AG08396 (cell line): ENCODE measurements at places on chromosomes 6 and 20.

GRCh38 chr6:90369024-90369519 is 72.4 kb upstream of the BACH2 start:
- peak; percentile 84 for DNase-seq

GRCh38 chr6:2634139-2634964 is 116.4 kb downstream of the MYLK4 start:
- DNase-seq = peak; percentile 90

- no peak for DNase-seq
These were observed 50.6 kb downstream of the FKBP1C start for GRCh38 chr6:63261820-63262219.

DNA sequence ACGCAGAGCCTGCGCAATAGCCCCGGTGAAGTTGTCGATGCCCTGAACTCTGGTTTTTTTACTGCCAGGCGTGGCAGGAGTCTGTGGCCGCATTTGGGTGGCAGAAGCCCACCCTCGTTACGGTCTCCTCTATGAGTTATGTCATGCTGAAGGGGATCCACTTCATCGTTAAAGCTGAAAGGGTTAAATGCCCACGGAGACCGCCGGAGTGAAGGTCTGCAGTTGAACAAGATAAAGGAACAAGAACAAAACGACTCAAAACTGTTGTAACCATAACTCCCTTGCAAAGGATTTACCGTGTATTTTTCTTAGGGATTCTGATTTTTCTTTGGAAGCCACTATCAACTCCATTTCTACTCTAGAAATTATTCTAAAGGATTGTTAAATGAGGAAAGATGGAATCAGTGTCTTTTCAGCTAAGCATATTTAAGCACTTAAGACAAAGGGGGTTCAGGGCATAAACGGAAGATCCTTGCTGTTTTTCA is 501 bp upstream of the ELOVL5 start:
- DNase-seq = no peak

GRCh38 chr6:45685076-45685475 is 307.3 kb upstream of the SUPT3H start:
- DNase-seq = no peak

GRCh38 chr20:46269372-46269771 is 38.9 kb downstream of the CDH22 start:
- DNase-seq = no peak

GRCh38 chr6:144156338-144156737 is 6.0 kb downstream of the STX11 start:
- DNase-seq = no peak

DNA sequence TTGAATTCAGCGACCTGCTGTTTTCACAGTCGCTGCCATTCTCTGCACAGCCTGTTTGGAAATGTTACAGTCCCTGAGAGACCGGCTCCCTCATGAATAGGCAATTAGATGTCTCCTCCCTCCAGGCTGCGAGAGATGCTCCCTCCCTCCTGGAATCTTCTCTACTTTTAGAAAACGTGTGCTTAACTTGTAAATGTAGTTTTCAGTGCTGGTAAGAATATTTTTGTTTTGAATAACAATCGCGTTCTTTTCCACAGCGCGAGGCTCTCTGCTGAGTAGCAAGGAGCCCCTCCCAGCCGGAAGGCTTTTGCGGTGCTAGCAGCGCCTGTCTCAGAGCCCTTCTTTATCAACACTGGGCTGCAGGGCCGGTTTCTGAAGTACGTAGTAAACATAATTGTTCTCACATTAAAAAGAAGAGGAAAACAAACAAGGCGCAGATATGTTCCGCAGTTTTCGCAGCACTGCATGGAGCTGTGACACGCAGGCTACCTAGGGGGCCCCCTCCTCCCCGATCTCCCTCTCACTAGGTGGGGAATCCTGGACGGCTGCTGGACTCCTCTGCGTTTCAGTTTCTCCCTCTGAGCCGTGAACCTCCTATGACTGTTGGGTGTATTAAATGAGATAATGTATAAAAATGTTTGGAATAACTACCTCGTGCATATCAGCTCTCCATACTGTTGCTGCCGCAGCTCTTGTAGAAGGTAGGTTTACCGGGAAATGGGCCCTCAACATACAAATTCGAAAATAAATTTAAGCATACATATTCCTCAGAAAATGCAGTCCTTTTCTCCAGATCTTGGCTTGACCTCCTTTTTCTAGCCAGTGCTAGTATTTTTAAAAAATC is 79.0 kb upstream of the SPACA1 start:
- DNase-seq = no peak

DNA sequence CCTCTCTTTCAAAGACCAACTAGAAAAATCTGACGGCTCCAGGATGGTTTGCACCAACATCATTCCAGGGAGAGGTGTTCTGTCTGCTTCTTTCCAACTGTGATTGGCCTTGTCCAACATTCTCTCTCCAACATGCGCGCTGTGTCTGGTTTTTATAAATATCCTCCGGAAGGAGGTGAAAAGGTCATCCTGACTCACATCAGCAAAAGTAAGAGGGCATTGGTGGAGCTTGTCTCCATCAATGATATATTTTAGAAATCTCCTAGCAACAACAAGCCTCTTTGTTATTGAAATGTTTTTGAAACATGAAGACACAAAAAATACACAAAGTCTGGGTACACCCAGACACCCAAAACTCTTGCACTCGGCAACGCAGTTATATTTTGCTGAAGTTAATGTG is 475.3 kb upstream of the JARID2 start:
- DNase-seq = peak; percentile 62

DNA sequence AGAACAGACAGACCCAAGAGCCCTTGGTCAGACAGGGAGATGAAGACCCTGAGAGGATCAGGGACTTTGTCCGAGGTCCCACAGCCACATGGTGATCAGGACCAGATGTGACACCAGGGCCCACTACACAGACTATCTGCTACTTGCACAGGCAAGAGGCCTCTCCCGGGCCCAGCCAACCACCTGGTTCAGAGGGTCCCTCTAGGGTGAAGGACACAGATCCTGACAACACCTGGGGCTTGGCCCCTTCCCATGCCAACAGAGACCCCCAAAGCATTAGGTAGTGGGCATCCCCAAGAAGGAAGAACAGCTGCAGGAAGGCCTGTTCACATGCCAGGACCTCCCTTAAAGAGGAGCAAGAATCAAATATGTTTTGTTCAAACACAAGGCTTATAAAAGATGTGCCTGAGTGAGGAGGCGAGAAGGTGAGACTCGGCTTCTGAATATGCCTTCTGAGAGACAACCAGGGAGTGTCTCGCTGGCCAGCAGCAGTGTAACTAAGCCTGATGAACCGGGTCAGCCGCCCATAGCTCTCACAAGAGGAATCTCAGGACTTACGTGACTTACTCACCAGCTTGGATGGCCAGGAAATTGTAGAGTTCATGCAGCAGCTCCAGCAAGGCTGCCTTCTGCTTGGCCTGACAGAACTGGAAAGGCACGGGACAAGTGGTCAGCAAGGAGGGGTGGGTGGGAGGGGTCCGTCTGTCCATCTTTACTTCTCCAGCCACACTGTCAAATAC is 5.0 kb downstream of the LEMD2 start:
- DNase-seq = no peak

DNA sequence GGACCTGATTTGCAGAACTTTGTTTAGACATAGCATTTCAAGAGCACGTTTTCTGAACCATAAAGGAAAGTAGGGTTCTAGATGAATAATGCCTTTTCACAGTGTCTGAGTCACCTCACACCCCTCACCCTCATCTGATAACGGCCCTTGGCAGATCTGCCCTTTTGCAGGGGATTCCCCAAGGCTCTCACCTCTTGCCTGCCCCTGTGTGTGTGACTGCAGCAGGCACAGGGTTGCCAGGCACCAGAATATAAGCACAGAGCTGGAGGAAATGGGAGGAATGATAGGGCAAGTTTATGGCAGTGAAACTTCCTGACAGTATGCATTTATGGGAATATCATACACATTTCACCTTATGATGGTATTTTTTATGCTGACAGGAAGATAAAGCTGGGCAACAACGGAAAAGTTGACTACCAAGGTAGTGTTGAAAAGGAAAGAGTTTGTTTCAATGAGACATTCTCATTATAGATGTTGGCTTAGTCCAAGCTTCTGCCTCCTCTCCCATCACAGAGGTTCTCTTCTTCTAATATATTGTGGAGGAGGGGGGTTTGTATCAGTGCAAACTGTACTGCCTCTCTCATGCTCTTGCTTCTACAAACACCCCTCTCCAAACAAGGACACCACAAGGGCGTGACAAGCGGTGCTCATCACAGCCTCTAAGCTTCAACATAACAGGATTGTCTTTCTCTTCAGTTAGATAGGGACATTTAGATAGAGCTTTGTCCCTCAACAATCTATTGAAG is 101.5 kb upstream of the BACH2 start:
- no peak for DNase-seq

DNA sequence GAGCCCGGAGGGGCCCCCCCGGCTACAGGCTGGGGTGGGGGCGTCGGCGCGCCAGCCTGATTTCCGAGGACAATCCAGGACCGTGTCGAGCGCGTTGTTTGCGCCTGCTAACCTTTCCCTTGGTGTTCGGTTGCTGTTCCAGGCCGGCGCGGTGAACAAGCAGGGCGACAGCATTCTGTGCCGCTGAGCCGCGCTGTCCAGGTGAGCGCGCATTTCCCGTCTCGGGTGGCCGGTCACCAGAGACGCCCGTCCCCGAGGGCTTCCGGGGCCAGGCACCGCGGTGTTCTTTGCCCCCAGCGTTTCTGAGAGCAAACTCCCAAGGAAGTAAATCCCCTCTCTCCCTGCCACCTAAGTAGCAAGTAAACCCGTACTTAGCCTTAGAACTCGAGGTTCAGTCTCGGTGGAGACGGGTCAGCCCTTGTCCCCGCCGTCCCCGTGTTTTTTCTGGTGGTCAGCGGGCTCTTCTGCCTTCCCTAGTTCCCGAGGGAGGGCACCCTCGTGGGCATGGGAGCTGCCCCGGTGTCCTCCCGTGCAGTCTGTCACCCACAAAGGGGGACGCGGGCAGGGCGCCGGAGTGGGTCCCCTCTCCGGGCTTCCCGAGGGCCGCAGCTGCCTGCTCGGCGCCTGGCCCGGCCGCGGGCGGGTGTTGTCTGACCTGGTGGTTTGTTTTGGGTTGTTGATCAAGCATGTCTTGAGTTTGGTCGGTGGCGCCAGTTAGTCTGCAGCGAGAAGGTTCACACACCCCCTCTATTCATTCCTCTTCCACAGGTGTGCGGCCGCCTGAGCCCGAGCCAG is 1.5 kb downstream of the ID4 start:
- DNase-seq = peak; percentile 44

DNA sequence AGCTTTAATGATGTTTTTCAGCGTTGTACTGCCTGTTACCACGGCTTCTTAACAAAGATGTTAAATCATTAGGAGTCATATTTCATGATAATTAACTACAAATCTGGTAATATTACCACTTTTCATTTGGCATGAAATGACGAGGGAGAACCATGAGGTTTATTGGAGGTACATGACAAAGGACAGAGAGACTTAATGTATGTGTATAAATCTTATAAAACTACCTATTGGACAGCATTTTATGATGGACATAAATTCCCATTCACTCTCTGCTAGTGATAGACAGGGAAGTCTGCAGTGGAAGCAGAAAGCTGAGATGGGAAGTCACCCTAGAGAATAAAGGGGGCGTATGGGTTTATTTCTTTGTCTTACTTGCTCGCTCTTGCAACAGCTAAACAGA is 949.9 kb upstream of the FLRT3 start:
- DNase-seq = no peak

DNA sequence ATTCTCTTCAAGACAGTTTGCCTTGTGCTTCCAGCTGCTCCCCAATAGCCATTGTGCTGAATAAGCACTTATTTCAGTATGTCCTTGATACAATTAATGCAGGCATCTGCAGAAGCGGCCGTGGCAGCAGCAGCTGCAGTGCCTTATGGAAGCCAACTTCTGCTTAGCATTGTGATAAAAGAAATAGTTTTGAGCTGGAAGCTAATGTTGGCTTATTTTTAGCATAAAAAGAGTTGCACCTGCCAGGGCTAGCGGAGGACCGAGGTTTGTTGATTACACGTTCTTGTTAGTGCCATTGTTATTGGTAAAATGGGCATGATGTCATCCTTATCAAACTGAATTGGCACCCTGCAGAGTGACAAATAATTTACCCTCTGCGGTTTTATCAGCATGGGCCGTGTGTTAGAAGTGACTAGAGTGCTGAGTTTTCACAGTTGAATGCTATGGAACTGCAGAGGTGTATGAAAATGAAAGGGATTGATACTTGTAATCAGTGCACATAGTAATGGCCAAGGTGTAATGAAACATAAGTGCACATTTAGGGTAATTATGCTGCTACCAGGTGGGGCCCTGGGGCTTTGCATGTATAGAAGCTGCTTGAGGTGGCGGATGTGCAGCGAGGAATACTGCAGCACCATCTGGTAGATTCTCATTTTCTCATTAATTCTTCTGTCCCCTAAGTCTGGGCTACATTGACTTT is 334.3 kb downstream of the CDKAL1 start:
- no peak for DNase-seq

- DNase-seq = no peak
These were observed 84.8 kb downstream of the TTLL2 start for GRCh38 chr6:167409694-167410093.

- no peak for DNase-seq
These were observed 47.2 kb downstream of the PTPRA start for GRCh38 chr20:2920473-2920872.

GRCh38 chr6:1635305-1636010 is 25.7 kb downstream of the FOXC1 start:
- DNase-seq = no peak

DNA sequence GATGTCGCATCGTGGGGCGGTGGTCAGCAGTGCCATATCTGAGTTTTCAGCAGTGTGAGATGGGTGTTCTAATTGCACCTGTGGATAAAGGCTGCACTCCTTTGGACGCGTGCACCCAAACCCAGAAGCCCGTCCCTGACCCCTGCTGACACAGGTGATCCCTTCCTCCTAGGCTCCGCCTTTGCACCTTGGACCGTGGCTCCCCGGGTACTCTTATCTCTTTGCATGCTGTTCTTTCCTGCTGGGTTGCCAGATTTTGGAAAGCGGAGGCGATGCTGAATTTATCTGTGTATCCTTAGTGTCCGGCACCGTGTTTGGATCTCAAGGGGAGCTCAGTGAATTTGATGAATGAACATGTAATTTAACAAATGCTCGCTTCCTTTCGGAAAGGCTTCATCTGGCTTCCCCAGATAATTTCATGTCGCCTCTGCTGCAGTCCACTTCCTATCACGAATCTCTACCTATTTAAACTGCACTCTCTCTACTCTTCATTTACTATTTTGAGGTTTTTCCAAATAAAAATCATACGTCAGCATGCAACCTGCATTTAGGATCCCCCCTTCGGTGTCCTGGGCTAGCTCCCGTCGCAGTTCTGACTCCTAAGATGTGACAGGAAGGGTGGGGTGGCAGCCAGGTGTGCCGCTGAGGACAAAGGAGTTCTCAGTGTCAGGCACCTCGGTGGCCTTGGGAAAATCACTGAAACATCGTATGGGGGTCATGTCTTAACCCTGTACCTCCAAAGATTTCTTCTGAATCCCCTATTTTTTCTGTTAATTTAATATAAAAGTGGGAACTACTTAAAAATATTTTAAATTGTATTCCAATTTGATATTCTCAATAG is 753 bp upstream of the PERP start:
- DNase-seq = no peak

GRCh38 chr6:56522495-56523270 is 120.0 kb downstream of the DST start:
- DNase-seq = no peak

GRCh38 chr6:148223424-148223842 is 119.2 kb upstream of the SASH1 start:
- DNase-seq = no peak

- peak; percentile 48 for DNase-seq
These were observed 81.8 kb downstream of the SGK1 start for GRCh38 chr6:134235937-134236751.
